ENCODE measurements at places on chromosomes 5 and 9. TPM values are rescaled to one million over a fixed set of nuclear protein-coding genes. Genes with fewer than 3 reads are reported as not detected.
A peak's percentile ranks its signal among the peaks of the same experiment; 100 is the strongest.

DNA sequence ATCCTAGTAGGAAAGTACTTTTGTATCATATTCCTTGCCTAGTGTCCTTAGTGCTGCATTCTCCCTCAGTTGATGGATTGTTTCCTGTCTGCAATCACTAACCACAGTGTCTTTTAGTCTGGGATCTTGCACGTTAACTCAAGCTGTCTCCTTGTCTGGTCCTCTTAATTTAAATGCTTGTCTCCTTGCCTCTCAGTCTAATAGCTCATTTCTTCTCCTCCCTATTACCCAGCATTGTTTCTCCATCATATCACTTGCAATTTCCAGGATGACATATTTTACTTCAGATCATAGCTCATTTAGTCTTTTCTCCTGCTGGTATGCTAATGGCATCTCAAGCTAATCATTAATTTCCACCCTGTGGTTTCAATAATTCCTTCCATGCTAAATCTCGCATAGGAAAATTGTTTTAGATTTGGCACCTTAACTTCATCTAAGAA is 2052.0 kb upstream of the C9orf72 start:
- no peak for DNase-seq

- DNase-seq = no peak
These were observed 16.3 kb downstream of the NMRK1 start for GRCh38 chr9:75071530-75072122.

- no peak for DNase-seq
These were observed 38.7 kb downstream of the PLEKHG4B start for GRCh38 chr5:130601-131131.

DNA sequence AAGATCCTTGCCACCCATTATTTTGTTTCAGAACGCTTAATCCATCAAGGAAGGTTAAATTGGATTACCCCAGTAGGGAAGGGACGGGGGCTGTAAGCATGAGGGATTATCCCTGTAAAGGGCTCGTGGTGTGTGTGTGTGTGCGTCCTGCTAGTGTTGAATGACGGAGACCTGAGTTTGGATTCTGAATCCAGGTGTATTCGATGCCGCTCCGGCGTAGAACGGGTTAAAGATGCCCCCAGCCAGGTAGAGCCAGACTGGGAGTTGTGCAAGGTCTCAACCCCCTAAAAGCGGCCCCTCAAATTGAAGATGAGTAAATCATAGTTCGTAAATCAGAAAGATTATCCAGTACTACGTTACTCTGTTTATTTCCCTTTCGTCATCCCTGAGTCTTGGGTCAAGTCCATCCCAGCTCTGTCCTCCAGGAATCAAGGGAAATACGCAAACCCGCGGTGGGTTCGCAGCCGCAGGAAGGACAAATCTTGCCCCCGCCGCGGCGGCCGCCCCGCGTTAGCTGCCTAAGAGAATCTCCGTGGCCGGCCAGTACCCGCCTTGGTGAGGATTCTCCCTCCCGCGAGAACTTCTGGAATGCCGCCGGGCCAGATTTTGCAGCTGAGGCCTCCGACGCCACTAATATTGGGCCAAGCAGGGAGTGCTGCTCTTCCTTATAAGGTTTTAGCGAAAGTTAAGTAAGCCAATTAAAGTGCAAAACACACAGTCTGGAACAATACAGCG is 586 bp upstream of the MTAP start:
- no peak for DNase-seq

DNA sequence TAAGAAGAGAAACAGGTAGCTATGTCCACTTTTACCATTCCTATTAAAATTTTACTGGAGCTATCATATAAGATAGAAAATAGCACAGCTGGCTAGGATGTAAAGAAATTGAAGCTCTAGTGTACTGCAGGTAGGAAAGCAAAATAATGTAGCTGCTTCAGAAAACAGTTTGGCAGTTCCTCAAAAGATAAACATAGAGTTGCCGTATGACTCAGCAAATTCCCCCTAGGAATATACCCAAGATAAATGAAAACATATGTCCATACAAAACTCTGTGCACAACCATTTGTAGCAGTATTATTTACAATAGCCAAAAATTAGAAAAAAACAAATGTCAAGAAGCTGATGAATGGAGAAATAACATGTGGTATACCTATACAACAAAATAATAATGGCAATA is 64.6 kb upstream of the SHISAL2B start:
- no peak for DNase-seq

DNA sequence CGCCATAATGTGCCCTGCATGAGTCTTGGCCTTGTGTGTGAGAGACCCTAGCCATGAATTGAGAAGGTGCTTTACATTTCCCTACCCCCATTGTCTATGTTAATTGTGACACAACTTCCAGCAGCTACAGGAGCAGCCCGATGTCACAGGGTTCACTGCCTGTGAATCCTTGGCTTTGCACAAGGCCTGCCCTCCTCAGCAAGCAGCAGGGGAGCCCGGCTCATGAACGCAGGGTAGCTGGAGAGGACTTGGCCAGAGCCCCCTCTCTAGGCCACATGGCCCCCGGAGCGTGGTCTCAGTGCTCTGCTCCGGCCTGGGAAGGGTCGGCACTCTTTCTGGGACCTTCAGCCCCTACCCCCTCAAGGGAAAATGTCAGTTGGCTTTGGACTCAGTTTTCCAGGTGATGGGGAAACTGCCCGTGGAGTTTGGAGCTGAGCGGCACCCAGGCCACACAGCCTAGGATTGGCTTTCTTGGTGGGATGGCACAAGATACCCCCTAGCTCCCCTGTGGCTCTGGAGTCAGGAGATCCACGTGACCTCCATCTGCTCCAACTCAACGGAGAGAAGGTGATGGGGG is 160.8 kb downstream of the DAB2IP start:
- no peak for DNase-seq

DNA sequence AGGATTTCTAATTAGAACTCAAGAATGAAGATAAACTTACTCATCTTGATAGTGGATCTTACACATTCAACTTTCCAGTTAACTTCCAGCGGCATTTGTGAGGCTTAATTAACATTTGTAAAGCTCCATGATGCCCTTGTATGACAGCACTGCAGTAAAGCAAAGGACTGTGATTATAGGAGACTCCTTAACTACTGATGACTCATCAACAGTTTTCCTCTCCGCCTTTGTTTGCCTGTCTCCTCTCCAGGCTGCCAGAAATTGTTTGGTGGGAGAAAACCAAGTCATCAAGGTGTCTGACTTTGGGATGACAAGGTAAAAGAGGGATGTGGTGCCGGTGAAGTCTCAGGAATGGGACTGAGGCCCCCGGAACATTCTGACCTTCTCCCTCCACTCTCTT is 20.4 kb upstream of the CYFIP2 start:
- DNase-seq = no peak

- no peak for DNase-seq
These were observed 73.9 kb downstream of the ATG10 start for GRCh38 chr5:82045554-82046275.

- DNase-seq = no peak
These were observed 196.7 kb downstream of the SREK1 start for GRCh38 chr5:66340786-66341185.

DNA sequence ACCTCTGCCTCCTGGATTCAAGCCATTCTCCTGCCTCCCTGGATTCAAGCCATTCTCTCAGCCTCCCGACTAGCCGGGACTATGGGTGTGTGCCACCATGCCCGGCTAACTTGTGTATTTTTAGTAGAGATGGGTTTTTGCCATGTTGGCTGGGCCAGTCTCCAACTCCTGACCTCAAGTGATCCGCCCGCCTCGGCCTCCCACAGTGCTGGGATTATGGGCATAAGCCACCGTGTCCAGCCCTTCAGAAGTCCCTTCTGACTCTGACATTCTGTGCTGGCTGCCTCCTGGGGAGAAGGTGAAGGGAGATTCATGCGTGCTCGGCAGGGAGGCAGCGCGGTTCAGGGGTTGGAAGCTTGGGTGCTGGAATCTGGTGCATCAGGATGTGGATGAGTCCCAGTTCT is 28.8 kb downstream of the PRRX2 start:
- DNase-seq = no peak

- no peak for DNase-seq
These were observed 14.3 kb upstream of the JADE2 start for GRCh38 chr5:134510970-134511795.

GRCh38 chr9:95791286-95791685 is 84.2 kb upstream of the ERCC6L2 start:
- DNase-seq = no peak

DNA sequence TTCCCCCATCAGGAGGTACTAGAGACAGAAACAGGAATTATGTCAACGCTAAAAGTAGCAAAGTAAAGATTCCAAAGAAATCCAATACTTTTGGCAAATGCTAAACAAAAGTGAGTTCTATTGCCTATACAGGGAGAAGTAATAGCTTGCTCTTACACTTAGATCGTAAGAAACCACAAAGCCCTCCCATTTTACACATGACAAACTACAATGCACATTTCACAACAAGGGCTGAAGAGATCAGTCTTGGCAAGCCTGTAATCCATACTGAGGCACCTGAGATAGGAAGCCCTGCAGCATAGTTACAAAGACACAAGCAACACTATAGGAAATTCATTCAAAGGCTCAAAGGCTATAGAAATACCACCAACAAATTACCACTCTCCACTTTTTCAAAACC is 7.7 kb downstream of the HNRNPK start:
- no peak for DNase-seq

DNA sequence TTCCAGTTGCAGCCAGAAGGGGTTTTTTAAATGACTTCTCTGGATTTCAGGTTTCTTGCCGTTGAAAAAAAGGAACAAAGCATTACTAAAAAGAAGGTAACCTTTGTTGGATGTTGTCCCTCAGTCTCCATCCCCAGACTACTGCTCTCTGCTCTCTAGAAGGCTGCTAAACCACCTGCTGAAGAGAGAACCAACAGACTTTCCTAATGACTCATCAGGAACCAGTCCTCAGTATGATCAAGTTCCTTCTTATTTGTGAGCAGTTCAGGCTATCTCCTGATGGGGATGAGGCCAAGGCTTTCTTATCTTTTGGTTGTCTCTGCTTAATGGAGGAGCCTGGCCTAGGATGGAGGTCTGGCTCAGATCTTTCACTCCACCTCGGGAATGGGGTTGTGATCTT is 4.1 kb downstream of the KIF4B start:
- DNase-seq = no peak

DNA sequence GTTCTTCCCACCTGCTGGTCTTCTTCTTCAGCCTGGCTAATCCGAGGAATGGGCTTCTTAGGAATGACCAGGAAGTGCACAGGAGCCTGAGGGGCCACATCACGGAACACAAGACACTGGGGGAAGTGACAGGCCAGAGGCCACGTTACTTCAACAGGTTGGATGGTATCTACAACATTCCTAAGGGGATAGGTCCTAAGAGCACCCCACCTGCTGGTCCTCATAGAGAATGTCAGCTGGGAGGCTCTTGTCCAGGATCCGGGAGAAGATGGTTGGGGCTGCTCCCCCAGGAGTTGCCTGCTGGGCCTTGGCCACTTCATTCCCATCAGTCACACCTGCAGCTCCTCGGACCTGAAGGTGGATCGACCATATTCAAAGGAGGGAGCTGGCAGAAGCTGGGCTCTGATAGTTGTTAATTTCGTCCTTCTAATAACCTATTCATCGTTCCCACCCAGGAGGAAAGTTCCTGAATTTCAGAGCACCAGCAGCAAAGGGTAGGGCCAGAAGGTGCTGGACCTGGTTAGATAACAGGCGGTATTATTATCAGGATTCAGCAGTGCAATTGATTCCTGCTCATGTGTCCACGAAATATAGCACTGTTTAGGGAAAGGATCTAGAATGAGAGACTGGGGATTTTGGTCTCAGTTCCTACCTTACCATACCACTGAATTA is 1.3 kb downstream of the HINT2 start:
- no peak for DNase-seq

- DNase-seq = no peak
These were observed 159.7 kb upstream of the TLX3 start for GRCh38 chr5:171149333-171149732.

- DNase-seq = peak; percentile 49
These were observed 11.8 kb upstream of the CHD1 start for GRCh38 chr5:98940581-98940980.

GRCh38 chr5:179906795-179907555 is 722 bp downstream of the TBC1D9B start:
- peak; percentile 10 for DNase-seq

DNA sequence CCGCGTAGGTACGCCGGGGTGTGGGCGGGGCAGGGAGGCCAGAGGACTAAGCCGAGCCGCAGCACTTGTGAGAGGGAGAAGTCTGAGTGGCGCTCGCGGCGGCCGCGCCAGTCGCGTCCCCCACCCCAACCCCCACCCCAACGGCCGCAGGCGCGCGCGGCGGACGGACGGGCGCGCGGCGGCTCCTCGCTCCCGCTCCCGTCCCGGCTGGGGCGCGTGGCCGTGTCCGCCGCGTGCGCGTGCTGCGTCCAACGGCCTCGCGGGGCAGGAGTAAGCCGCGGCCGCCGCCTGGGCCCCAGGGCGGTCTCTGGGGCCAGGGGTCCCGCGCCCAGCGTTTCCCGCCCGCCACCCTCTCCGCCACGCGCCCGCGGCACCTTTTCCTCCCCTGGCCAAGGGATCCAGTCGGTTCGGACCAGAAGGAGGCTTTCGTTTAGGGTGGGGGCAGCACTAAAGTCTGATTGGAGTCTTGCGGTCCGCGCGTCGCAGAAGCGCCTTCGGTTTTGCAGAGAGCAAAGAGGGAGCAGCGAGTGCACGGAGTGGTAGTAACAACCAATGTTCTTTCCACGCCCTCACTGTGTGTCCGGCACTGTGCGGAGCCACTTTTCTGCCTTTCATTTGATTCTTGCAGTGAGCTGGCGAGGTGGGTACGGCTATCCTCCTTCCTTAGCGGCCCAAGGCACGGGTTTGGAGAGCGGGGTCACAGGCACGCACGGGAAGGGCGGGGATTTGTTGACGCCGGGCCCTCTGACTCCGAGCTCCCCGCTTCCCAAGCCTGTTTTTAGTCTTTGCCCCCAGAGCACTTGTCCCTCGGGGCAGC is 483 bp downstream of the G3BP1 start:
- peak; percentile 35 for DNase-seq

DNA sequence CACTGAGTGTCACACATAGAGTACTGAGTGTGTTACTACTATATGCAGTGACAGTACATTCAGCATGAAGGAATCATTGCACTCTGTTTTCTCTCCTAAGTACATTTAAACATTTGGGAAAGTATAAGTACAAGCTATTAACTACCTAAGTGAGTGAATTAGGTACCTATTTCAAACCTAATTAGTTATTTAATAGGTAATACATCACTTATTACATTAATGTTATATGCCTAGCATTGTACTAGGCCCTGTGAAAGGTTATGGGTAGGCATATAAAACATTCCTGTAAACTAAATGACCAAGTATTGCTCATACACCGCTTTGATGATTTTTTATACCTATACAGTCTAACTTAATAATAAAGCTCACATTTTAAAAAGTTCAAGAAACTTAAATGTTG is 25.7 kb upstream of the PPP3R2 start:
- DNase-seq = no peak

RXRA gene
- polyA plus RNA-seq = 44.7 TPM

ELAVL2 gene
- polyA plus RNA-seq = 3.1 TPM

LCN6 gene
- polyA plus RNA-seq = not detected

CLK4 gene
- polyA plus RNA-seq = 103 TPM

NTRK2 gene
- polyA plus RNA-seq = 0.81 TPM

TAL2 gene
- polyA plus RNA-seq = not detected

PCDHB11 gene
- polyA plus RNA-seq = 3.8 TPM

ACTBL2 gene
- polyA plus RNA-seq = not detected

SH3RF2 gene
- polyA plus RNA-seq = 0.93 TPM

SHC3 gene
- polyA plus RNA-seq = 11.1 TPM

PRDM9 gene
- polyA plus RNA-seq = not detected

FOXD4L6 gene
- not detected for polyA plus RNA-seq
